ENCODE measurements at places on chromosomes 7 and 10.
A peak's percentile ranks its signal among the peaks of the same experiment; 100 is the strongest.

DNA sequence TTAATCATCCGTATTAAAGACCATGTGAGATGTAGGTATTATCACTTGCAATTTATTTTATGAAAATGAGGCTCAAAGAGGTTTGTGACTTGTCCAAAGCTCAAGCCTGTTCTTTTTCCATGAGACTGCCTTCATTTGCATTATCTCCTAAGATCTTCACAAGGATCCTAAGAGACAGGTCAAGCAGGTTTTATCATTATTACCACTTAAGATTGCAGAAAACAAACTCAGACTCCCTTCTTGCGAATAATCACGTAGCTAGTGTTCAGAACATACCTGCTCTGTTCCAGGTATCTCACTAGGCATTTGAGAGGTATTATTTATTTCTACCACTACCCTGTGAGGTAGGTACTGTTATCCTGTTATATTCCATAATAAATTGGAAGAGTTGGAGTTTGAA lies 64.8 kb downstream of the ZNRF2 start:
- no peak for DNase-seq

DNA sequence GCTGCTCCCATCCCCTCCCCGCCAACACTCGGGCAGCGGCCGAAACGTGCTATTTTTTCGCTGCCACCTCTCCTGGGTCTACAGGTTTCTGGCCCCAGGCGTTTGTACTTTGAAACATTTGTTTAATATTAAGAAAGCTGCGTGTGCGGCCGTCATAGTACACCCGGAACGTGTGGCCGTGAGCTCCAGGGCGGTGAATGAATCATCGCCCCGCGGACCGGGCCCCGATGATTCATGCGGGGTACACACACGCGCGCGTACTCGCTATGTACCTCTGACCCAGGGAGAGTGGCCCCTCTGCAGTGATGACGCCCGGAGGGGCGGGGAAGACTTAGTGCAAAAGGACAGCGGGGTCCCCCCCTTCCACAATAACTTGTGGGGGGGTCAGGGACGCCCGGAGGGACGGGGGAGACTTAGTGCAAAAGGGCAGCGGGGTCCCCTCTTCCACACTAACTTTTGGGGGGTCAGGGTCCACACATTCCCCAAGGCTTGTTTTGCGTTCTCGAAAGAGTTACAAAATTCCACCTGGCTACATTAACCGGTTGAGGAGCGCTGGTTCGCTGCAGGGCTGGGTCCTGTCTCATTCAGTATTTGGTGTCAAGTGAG lies 56.5 kb upstream of the PCGF5 start:
- DNase-seq, result peak; percentile 28

- no peak for DNase-seq
These were observed 138.1 kb upstream of the CDCA7L start for GRCh38 chr7:22083704-22084240.

DNA sequence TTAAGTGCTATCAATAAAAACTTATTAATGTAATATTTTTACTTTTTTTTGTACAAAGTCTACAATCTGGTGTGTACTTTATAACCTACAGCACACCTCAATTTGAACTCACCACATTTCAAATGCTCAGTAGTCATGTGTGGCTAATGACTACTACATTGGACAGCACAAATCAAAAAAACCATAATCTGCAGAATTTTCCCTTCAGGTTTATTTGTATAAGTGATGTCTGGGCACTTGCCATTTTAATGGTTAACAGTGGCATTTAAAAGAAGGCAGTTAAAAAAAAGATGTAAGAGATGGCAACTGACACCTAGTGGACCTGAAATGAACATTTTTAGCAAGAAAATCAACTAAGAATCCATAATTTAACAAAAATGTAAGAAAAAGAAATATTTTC lies 124.6 kb upstream of the NRBF2 start:
- DNase-seq, result no peak

GRCh38 chr10:45403151-45403550 lies 29.1 kb downstream of the ALOX5 start:
- DNase-seq, result no peak

DNA sequence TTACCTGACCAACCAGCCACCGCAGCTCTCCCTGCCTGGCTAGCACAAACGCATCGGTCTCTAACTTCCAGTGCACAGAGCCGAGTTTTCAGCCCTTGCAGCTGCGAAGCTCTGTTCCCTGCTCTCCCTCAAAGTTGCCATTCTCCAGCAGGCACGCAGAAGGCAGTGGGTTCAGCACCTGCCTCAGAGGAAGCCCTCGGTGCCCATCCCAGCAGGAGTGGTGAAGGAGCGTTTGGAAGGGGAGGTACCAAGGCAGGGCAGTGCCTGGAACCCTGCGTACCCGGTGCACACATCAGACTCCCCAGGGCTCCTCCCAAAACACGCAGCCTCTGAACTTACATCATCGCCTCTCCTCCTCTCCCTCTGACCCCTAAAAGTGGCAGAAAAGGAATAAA lies 1.7 kb upstream of the STK32C start:
- no peak for DNase-seq

DNA sequence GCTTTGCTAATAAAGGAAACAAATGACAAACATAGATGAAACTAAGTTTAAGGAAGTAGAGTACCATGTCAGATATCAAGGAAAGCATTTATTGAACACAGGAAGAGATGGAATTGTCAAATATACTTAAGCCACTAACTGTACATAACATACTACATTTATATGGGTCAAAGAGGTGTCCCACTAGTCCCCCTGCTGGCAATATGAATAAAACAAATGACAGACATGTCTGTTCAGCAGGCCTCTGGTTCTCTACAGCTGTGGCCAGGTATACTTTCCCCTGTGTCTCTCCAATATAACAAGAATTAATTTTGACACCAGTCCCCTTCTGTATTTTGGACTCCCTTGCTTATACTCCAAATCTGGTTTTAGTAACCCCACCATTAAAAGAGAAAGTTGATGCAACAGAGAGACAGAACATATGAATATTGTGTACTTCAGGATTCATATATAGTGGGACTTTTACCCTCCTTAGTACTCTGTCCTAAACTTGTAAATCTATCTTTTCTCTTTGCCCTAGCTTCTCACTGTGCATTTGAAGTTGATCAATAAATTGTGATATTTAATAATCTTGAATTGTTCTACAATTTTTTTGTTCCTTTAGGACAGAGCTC lies 42.9 kb downstream of the CD36 start:
- DNase-seq, result no peak

DNA sequence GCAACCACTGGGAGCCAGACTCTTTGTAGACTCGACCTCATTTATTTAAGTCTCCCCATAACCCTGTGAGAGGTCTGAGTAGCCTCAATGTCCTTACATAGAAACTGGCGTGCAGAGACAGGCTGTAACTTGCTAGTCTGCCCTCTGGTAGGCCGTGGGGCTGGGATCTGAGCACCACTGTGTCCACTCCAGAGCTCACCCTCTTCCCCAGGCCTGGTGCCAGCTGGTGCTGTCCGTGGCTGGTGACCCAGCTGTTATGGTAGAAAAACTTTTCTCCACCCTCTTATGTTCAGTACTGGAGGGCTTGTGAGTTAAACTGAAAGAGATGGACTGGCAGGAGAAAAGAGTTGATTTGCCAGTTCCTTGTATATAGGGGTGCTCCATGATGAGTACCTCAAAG lies 41.9 kb downstream of the ADAMTS14 start:
- DNase-seq, result no peak

DNA sequence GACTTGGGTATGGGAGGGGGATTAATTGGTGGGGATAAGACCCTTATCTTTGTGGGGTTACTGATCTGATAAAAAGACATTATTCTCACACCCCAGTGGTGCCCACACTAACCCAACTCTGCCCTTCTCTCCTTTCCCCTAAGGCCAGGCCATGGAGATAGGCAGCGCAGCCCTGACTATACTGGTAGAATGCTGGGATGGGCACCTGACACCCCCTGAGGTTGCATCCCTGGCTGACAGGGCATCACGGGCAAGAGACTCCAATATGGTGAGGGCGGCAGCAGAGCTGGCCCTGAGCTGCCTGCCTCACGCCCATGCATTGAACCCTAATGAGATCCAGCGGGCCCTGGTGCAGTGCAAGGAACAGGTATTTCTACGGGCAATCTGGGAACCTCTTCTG lies 12.7 kb downstream of the ZSWIM8 start:
- DNase-seq, result no peak

- DNase-seq, result no peak
These were observed 16.0 kb upstream of the ACTR3B start for GRCh38 chr7:152743600-152743999.

GRCh38 chr10:48503293-48503911 lies 101.5 kb downstream of the ARHGAP22 start:
- no peak for DNase-seq

GRCh38 chr7:11573128-11573750 lies 258.8 kb downstream of the THSD7A start:
- no peak for DNase-seq

- no peak for DNase-seq
These were observed 15.6 kb upstream of the ADO start for GRCh38 chr10:62788861-62789467.

DNA sequence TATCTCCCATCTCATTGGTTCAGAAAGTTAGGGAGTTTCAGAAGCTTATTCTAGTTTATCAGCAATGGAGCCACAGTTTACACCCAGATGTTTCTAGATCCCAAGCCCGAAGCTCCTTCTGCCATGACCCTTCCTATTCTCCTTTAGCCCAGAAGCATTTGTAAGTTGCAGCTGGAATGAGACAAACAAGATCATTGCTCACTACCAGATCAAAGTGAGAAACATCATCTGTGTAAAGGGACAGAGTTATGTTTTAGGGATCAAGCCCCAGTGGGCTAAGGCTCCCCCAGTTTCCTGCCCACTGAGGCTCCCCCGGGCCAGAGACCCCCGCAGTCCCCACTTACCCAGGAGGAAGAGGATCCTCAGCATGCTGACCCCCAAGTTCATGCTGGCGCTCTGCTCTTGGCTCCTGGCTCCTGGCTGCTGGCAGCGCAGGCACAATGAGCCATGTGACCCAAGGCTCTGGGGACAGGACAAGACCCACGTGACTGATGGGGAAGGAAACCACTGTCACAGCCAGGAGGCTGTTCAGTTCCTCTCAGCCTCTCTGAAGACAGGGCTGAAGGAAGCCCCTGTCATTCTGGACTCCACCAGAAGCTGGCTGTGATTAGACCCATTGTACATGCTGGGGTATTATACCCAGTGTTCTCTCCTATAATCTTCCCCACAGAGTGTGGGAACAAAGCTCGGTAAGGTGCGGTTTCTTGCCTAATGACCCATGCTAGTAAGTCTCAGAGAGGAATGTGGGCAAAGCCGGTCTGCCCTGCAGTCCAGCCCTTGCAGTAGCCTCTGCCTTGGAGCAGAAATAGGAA lies at the start of gene TMEM273:
Gene TMEM273 (minus strand): TSS at position 442 of the 812 bp plus-strand sequence. CDS start 55 bp downstream, at position 387.
- DNase-seq, result no peak

DNA sequence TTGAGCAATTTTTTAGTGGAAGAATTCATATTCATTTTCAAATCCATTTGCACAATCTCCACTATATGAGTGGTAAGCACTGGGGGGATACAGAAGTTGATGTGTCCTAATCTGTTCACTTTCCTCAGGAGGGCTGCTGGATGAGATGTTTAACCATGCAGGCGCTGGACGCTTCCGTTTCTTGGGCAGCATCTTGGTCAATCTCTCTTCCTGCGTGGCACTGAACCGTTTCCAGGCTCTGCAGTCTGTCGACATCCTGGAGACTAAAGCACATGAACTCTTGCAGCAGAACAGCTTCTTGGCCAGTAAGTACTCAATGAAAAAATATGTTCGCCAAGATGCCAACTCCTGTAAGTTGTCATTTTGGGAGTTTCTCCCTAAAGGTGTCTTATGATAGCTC lies 179.3 kb downstream of the ABCA13 start:
- no peak for DNase-seq

GRCh38 chr10:71419750-71420149 lies 23.0 kb downstream of the CDH23 start:
- no peak for DNase-seq

GRCh38 chr7:42982604-42983115 lies 50.5 kb downstream of the MRPL32 start:
- no peak for DNase-seq

- DNase-seq, result no peak
These were observed 22.5 kb downstream of the ARL4A start for GRCh38 chr7:12709726-12710502.

- no peak for DNase-seq
These were observed 42.4 kb downstream of the PDK4 start for GRCh38 chr7:95553939-95554338.

DNA sequence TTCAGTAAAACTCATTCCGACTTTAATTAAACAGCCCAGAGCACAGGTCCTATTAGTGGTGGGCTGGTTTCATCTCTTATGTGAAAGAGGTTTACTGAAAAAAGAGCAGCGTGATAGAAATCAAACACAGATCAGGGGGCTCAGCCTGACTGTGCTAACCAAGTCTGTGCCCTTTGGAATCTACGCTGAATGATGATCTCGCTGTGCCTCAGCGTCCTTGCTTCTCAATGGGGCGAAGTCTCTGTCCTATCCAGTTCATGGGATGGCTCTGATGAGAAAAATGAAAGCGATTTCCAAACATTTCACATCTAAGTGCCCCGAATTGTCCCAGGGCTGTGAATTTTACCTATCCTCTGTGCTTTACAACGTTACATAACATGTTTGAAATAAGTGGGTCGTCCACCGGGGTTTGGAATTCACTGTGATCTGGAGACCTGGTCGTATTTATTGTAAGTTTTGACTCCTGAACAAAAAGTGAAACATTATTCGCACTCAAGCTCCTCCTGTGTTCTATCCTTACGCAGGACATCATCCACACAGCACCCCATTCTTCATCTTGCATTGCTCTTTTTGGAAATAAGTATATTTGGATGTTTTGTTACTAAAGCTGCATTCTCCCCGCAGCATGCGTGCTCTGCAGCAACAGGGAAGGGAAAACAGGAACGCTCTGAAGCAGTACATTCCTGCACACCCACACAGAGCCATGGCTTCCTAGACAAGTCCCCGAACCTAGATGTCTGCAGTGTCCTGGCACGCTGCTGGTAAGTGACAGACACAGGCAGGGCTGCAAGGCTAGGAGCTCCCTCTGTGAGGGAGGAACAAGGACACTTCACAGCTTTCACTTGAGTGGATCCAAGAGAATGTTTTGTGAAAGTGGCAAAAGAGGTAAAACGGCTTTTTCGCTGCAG lies 83.5 kb downstream of the SLC37A3 start:
- DNase-seq, result no peak

- no peak for DNase-seq
These were observed 52.2 kb downstream of the C10orf105 start for GRCh38 chr10:71667387-71667752.

GRCh38 chr10:44832595-44833390 lies 78.3 kb upstream of the TMEM72 start:
- DNase-seq, result no peak

DNA sequence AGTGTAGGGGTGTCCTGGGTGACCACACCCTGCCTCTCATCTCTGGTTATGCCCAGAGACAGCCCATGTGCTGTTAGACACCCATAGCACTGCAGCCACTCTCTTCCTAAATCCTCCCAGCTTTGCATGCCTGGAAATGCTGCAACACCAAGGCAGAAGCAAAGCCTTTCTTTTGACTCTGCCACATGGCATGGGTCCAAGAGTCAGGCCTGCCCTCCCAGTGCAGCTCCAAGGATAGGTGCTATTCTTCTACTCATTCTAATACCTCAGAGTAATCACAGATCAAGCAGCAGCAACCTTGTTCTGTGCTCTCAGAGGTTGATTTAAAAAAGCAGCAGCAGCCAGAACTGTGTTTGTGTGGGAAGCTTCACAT lies 23.4 kb downstream of the FRMPD2 start:
- DNase-seq, result no peak
